ENCODE measurements at places on chromosomes 5 and 9.

GRCh38 chr5:53331463-53331862 is 149.0 kb upstream of the FST start:
- DNase-seq: peak; percentile 83

DNA sequence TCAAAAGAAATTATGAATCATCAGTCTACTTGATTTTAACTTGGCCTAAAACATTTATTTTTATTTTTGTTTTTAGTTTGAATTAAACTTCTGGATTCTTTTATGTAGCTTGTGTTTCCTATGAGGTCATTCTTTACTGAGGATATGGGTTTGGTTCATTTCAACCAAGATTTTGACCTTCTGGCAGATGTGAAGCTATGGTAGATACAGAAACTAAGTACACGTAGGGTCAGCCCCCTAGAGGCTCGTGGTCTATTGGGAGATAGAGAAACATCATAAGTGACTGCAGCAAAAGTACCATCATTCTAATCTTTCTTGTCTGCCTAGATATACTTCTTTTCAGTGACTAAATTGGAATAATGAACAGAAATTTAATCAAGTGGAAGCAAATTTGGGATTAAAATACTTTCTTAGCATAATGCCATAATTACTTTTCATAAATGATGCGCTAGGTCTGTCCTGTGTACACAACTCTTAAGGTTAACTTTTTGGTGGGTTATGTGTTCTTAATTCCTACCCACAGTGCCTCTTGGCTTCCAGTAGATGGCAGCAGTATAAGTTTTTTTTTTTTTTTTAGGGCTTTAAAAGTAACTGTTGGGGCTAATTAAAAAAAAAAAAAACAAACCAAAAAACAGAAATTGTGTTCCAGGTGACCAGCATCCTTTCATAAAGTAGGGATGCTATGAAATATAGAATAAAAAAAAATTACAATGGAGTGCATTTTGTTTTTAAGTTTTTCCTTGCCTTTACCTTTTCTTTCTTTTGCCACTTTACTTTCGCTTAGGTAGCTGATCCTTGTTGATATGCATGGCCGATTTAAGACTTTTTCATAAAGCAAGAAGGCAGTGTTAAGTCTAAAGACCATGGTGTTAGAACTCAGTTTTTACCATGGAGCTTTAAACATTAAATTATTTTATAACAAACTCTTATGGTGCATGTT is 49.9 kb downstream of the LRRTM2 start:
- peak; percentile 14 for DNase-seq

DNA sequence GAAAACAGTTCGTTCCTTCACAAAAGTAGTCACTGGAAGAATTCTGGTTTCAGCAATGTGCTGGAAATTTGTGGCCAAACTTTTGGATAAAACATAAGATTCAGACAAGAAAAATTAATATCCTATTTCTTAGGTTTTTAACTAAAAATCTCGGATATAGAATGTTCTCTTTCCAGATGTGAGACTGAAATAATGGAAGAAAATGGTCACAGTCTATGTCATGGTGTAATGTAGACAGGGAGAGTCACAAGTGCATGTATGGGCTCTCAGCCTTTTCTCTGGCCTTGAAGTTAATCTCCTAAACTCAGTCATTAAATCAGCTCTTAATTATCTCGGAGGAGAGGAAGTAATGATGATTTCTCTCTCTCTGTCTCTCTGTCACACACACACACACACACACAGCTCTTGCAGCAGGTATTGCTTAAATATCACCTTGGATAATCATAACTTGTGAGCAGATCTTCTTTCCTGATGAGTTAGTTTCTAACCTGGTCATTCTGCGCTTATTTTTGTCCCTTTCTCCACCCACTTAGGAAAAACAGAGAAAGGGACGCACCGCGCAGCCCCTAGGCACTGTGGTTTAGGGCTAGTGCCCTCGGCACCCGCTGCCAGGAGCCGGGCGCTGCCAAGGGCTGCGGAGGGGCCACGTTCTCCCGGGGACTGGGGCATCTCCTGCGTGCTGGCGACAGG is 672 bp upstream of the ITGA2 start:
- DNase-seq: no peak

GRCh38 chr5:153744751-153745150 is 254.3 kb downstream of the GRIA1 start:
- no peak for DNase-seq

- peak; percentile 91 for DNase-seq
Observed at GRCh38 chr5:149938279-149938678, 6.3 kb downstream of the PDE6A start.

GRCh38 chr5:172274951-172275753 is 8.4 kb downstream of the UBTD2 start:
- DNase-seq: peak; percentile 57

GRCh38 chr5:60856066-60856465 is 12.0 kb upstream of the ELOVL7 start:
- DNase-seq: no peak

DNA sequence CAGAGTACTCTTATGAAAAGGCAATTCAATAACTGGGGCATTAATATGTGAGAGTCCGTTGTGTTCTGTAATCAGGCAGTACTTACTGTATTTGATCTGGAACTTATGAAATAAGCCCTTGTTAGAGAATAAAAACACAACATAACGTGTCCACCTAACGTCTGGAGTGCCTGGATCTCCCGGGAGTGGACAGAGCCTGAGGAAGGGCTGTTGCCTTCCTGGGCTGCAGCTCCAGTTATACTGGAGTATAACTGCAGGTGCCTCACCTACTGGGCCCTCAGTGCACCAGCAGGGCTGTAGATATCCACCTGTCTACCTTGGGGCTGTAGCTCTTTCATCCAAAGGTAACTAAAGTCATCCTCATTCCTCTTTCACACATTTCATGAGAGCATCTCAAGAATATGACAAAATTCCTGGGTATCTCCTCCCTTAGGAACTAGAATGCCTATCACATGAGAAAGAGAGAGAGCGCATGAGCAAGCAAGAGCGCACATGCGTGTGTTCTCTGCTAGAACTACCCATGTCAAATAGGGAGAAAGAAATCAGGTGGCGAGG is 200.1 kb downstream of the GAPVD1 start:
- DNase-seq: no peak

DNA sequence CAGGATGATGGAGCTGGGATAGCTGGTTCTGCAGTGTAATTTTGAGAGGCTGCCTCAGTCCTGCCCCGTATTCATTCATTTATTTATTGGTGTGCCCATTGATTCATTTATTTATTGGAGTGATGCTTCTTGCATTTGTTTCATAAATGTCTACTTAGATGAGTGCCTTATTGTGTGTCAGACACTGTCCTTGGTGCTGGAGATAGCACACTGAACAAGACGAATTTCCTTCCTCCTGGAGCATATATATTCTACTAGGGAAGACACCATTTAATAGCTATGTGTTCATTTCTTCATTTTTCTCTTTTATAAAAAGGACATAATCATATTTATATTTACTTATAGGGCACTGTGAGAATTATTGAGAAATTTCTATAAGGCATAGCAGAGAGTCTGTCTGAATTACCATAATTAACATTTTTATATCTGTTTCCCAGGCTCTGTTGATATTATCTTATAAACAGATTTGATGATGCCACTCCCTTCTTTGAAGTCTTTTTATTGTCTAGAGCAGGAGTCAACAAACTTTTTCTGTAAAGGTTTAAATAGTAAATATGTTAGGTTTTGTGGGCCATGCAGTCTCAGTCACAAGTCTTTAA is 433.9 kb upstream of the ZNF608 start:
- DNase-seq: no peak

DNA sequence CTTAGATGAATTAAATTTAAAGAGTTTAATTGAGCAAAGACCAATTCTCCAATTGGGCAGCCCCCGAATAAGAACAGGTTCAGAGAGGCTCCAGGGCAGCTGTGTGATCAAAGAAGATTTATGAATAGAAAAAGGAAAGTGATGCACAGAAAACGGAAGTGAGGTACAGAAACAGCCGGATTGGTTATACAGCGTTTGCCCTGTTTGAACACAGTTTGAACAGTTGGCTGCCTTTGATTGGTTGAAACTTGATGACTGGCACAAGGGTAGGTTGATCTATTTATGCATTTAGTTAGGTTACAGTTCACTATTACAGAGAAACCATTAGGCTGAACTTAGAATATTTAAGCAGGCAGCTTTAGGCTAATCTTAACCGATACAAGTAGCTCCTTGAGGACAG is 29.5 kb downstream of the NIM1K start:
- DNase-seq: peak; percentile 36

GRCh38 chr5:89759802-89760201 is 649.8 kb downstream of the CETN3 start:
- DNase-seq: no peak

DNA sequence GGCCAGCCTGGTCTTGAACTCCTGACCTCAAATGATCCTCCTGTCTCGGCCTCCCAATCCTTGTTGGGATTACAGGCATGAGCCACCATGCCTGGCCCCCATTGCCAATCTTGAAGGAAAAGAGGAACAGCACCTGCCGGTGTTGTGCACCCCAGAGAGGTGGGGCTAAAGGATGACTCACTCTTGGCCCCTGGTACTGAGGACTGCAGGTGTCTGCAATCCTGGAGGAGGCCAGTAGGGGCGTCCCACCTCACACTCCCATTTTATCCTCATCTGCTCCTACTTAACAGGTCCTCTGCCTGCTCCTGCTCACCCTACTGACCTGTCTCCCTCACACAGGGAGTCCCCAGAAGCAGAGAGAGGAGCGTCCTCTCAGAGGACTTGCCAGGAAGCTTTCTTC is 390.4 kb downstream of the ARHGEF28 start:
- DNase-seq: no peak

GRCh38 chr9:95415158-95415557 is 97.6 kb upstream of the FANCC start:
- no peak for DNase-seq

- DNase-seq: peak; percentile 30
Observed at GRCh38 chr5:141359790-141360426, at the start of gene PCDHGB2. Gene PCDHGB2, plus strand, starts transcription at chr5:141359994. Its CDS starts 142 bp downstream, at chr5:141360136.

GRCh38 chr9:4640027-4640426 is 22.1 kb upstream of the PLPP6 start:
- no peak for DNase-seq

- DNase-seq: no peak
Observed at GRCh38 chr5:148808864-148809642, 17.4 kb upstream of the ADRB2 start.

- DNase-seq: no peak
Observed at GRCh38 chr9:127683723-127684122, 23.1 kb upstream of the CFAP157 start.

GRCh38 chr5:133687212-133688061 is 75.1 kb upstream of the FSTL4 start:
- no peak for DNase-seq

GRCh38 chr9:70531311-70531710 is 116.9 kb upstream of the KLF9 start:
- DNase-seq: no peak

GRCh38 chr5:14588758-14589543 is 7.4 kb downstream of the OTULINL start:
- no peak for DNase-seq

DNA sequence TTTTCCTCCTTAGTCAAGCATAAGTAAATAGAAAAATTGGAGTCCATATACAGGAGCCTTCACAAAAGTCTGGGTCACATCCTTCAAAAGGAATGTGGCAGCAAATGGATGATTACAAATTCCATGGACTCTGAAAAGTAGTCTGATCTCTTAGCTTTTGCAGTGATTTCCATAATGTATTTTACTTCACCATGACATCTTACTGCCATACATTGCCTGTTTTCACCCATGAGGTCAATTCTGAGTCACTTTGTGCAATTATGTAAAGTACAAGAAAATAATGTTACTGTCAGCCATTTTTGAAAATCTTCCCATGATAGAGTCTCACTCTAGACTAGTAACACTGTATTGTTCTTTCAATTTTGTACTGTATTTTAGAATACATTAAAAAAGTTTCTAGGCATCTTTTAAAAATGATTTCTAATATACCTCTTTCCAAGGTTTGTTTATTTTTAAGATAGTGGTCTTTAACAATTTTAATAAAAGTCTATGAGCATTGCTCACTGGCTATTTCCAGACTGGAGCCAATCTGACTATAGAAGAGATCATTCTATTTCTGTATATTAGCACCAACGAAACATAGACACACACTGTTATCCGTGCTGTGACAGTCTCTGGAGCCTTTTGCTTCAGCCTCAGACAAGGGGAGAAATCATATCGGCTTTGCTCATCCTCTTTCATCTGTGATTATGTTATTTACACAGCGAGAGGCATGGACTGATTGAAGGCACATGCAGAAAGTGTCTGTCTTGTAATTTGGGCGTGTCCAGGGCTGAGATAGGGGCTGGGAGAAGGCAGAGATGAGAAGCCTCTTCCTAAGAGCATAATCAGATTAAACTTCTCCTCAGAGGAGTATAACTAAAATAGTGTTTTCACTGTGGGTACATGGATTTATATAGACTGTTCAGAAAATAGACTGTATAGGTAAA is 22.9 kb upstream of the ACTBL2 start:
- DNase-seq: no peak

- DNase-seq: peak; percentile 61
Observed at GRCh38 chr9:134738869-134739659, 97.5 kb downstream of the COL5A1 start.

DNA sequence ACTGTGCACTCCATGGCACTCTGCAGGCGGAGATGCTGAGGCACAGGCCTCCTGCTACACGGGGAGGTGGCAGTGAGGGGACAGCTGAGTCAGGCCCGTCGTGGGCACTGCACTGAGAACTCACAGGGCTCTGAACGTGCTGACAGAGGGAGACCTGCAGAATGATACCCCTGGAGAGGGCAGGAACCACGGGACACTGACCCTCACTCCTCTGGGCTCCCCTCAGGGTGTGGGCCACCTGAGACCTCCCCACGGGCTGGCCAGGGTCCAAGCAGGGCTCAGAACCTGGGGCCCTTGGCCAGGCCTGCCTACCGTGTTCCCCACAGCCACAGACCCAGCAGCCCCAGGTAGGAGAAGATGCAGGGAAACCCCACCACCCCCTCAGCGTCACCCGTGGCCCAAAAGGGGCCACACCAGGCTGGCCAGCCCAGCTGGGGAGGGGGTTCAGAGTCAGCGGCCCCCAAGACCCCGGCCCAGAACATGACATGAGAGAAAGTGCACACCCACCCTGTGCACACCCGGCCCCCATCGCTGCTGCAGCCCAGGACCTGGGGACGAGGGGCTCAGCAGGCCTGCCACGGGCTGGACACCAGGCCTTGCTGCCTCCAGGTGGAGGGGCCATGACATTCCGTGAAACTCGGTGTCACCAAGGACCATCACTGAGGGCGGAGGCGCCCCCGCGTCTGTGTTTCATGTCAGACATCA is 30.9 kb downstream of the GLT6D1 start:
- DNase-seq: no peak

- DNase-seq: no peak
Observed at GRCh38 chr5:133825631-133826289, 142.7 kb downstream of the C5orf15 start.

DNA sequence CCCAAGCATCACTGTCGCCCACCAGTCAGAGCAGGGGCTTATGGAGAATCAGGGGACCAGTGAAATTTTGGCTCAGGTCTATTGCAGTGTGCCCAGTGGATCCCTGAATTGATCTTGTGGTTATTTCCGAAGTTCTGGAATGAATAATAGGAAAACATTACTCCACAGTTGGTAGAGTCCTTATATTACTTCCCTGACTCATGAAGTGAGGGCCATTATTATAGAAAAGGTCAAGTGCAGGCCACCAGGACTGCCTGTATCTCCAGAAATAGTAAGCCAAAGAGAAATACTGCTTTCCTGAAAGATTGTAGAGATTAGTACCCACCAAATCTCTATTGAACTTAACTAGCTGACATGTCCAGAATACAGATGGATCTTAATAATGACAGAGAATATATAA is 335.0 kb downstream of the NPR3 start:
- no peak for DNase-seq

GRCh38 chr9:95429096-95429495 is 87.7 kb downstream of the PTCH1 start:
- no peak for DNase-seq
